Activated T-cell treated with anti-CD3 and anti-CD28 coated beads, Interleukin-2, amount 50 U/mL, for 4 hours (primary cell): ENCODE measurements at places on chromosomes 7 and 10. TPM values are rescaled to one million over a fixed set of nuclear protein-coding genes. Genes with fewer than 3 reads are reported as not detected.

DNA sequence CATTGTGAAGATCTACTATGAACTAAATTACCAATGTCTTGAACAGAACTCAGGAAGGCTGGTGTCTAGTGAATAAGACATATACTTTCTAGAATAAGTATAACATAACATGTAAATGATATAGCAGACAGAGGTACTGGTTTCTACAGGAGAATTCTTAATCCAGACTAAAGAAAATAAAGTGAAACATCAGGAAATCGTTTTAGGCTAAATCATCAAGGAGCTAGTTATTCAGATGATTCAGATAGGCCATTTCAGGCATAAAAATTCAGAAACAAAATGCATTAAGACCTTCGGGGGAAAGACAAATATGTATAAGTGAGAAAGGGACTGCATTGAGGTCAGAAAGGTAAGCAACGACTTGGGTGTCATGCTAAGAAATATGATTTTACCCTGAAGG is 170.6 kb downstream of the LRRN3 start:
- no peak for DNase-seq

DNA sequence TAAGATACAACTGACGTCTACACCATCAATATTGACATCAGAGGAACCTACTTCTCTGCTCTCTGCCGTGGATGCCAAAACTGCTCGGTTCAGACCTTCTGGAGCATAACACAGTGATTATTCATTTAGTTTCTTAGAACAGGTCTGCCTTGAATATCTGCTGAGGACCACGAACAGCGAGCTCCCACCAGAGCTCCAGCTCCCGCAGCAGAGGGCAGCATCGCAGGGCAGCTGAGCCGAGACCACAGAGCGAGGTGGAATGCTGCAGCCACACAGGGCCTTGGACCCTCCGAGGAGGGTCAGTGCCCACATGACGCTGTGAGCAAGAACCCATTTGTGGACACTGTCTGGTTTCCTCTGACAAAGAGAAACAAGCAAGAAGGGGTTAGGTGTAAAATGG is 6.8 kb downstream of the VIPR2 start:
- no peak for DNase-seq

Gene MYO3A
- total RNA-seq = not detected

DNA sequence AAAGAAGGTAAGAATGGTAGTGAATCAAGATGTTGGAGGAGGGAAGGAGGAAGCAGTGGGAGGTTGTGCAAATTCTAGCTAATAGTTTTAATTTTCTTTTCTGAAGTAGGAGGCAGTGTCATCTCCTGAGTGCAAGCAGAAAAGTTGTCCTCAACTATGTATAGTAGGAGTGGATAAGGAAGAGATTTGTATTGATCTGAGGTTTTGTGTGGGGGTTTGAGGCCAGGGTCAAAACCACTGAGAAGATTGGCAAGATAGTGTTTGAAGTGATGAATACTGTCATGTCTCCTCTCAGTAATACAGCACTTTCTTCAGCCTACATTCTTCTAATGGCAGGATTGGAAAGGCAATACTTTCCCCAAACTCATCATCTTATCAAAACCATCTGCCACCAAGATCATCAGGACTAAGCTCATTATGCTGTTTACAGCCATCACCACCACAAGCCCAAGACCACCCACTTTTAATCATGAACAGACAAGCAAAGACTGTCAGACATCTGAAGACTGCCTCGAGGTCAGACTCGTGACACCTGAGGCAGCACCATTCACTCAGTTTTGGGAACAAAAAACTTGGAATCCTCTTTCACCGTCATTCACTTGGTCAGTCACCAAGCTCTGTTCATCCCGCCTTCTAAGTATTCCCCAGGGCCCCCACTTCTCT is 1.5 kb upstream of the MIOS start:
- no peak for DNase-seq

- no peak for DNase-seq
These were observed 207.2 kb downstream of the SKAP2 start for GRCh38 chr7:26657206-26657641.

GRCh38 chr7:105958012-105958411 is 5.1 kb upstream of the CDHR3 start:
- no peak for DNase-seq

DNA sequence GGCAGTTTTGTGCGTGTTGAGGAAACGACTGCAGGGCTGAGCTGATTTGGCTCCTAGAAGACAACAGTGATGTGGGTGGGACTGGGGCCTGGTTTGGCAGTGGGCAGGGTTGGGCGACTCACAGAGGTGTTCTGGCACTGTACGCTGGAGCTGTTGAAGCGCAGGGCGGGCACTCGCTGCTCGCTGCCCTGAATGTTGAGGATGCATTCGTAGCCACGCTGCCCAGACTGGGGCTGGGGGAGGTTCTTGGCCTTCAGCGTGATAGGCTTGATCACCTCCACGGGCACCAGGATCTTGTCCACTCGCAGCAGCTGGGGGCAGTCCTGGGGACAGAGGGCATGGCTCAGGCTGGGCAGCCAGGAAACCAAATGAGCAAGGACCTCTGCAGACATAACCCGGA is 365.4 kb downstream of the PLXNA4 start:
- no peak for DNase-seq

Gene ZNF679
- not detected for total RNA-seq

DNA sequence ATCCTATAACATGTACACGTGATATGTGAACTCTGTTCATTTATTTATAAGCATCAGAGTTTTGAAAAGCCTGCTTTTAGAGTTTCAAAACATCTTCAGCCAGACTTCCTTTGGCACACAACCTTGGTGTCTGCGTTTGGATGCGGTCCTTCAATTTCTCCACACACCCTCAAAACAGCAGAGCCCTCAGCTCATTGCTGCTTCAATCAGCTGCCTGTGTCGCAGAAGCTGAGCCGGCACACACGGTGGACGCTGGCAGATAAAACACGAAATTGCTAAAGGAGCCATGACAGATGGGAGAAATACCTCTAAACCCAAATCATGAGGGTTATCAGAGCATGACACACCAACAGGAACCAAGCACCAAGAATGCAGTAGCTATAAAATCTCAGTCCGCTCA is 396.4 kb upstream of the AKR1E2 start:
- DNase-seq = no peak

DNA sequence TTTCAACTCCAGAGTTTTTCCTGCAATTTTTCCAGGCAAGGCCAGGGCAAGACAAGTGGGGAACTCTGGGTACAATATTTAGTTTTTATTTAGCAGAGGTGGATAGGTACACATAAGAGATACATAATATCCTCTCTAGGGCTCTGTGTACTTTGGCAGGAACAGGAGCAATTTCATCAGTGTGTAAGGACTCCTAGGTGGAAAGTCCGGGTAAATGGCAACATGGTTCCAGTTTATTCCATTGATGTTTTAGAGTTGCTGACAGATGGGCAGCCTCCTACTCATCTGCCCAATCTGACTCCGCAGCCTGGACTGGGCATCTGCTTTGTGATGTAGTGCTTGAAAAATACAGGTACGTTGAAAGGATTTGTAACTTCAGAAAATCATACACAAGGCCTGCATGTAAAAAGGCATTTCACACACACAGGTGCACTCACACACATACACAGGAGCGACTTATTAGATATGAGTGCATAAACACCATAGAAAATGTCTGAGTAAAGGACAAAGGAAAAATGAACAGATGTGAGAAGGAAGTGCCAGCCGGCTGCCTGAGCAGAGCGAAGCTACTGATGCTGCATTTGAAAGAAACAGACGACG is 5.7 kb downstream of the PON1 start:
- DNase-seq = no peak

DNA sequence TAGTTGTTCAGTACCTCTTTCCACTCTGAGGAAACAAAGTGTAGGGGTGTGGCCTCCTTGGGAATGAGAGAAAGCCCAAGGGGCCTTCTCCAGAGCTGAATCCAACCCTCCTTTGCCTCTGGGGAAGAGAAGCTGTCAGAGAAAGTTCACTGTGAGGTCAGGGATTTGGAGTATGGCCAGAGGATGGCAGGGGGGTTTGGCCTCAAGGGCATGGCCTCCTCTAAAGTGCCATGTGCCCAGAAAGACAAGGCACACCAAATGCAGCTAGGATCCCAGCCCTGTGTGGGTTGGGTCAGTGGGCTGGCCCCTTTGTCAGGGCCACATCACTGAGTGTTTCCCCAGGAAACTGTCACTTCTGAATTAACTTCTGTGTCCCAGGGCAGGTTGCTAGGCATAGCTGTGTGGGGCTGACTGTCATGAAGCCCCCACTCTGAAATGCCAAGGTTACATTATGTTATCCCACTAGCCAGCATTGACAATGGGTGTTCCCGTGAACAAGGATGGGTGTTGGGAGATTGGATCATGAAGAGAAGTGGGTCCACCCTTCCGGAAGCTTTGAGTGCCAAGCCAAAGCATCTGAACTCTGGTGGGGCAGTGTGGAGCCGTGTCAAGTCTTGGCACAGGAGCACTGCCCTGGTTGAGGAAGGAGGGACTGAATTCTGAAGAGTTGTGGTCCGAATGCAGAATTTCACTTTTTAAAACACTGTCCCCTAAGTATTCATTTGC is 123.3 kb downstream of the ZMIZ1 start:
- no peak for DNase-seq

Gene P4HA1
- total RNA-seq = 19.8 TPM

GRCh38 chr7:106371629-106372028 is 86.8 kb upstream of the NAMPT start:
- no peak for DNase-seq

Gene TMEM196
- total RNA-seq = not detected

- DNase-seq = peak; percentile 50
These were observed 23.0 kb downstream of the ASB15 start for GRCh38 chr7:123624527-123625183.

Gene C10orf53
- total RNA-seq = not detected

GRCh38 chr7:67452516-67453026 is 455.9 kb downstream of the TYW1 start:
- DNase-seq = no peak

DNA sequence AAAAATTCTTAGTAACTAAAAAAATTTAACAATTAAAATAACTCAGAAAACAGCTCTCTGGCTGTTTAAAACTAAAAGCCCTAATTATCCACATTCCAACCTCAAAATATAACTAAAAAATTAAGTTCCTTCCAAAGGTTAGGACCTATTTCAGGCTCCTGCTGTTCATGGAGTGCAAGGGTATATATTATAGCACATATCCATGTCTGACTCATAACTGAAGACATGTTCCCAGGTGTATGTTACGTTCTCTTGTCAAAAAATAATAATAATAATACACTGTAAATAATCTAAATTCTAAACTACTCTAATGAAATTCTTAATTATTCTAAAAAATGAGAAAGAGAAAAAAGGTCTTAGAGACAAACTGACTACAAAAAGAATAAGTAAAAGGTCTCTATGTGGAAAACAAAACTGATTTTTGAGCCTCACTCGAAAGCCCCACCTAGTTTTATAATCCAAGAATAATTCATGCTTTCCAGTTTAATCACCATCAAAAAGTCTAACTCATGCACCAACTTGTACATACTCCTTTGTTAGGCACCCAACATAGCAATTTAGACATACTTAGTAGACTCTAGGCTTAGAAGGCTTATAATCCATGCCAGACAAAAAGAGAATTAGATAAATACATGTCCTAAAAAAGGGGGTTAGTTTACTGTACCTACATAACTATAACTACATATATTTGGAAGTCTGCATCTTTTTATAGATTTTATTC is 171.4 kb downstream of the KMT2E start:
- no peak for DNase-seq

GRCh38 chr10:59434463-59435321 is 72.3 kb upstream of the FAM13C start:
- no peak for DNase-seq
